ENCODE measurements at places on chromosomes 6 and 20.

DNA sequence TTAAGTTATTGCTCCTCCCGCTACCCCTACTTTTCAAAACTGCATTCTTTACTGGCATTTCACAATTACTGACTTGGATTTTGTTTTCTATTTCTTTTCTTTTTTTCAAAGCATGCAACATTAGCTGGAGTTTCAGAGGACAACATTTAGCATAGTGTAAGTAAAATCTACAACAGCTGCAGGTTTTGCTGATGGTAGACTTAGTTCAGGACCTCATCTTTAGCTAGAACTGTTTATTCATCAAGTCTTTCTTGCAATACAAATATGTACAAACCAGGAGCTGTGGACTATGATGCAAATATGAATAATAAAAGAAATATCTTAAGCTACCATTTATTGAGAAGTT, 728 bp upstream of the CEP162 start:
- no peak for DNase-seq

DNA sequence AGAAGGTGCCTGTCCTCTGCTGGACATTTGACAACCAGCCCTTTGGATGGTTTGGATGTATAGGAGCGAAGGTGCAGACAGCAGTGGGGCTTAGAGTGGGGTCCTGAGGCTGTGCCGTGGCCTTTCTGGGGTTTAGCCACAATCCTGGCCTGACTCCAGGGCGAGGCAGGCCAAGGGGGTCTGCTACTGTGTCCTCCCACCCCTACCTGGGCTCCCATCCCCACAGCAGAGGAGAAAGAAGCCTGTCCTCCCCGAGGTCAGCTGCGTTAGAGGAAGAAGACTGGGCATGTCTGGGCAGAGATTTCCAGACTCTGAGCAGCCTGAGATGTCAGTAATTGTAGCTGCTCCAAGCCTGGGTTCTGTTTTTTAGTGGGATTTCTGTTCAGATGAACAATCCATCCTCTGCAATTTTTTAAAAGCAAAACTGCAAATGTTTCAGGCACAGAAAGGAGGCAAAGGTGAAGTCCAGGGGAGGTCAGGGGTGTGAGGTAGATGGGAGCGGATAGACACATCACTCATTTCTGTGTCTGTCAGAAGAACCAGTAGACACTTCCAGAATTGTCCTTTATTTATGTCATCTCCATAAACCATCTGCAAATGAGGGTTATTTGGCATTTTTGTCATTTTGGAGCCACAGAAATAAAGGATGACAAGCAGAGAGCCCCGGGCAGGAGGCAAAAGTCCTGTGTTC, 1.3 kb upstream of the CDKN1A start:
- DNase-seq = no peak

GRCh38 chr6:31083742-31084354, 28.5 kb downstream of the C6orf15 start:
- DNase-seq = no peak

GRCh38 chr6:144250276-144250675, 34.9 kb upstream of the UTRN start:
- no peak for DNase-seq

DNA sequence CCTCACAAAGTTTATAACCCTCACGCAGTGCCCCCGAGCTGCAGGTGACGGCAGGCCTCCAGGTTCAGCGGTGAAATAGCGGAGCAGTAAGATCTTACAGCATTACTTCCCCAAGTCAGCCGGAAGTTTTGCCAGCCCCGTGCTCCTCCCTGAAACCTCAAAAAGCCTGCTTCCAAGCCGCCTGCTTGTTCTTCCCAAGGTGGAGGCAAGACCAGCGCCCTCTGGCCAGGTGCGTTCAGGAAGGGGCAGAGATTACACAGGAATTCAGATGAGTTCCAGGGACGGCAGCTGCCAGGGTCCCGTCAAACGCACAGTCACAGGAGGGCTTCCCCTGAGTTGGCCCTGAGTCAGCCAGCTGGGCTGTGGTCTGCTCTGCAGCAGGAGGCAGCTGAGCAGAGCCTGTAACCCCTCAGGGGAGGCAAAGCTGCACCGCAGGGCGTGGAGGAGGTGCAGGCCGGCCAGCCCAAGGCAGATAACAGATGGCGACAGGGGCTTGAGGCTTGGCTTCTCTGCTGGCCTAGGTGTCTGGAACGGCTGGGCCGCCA, 124.1 kb upstream of the RPS6KA2 start:
- DNase-seq = no peak

GRCh38 chr20:59269411-59270025, 30.9 kb upstream of the EDN3 start:
- DNase-seq = no peak

GRCh38 chr6:6659600-6660327, 71.2 kb downstream of the LY86 start:
- DNase-seq = no peak

DNA sequence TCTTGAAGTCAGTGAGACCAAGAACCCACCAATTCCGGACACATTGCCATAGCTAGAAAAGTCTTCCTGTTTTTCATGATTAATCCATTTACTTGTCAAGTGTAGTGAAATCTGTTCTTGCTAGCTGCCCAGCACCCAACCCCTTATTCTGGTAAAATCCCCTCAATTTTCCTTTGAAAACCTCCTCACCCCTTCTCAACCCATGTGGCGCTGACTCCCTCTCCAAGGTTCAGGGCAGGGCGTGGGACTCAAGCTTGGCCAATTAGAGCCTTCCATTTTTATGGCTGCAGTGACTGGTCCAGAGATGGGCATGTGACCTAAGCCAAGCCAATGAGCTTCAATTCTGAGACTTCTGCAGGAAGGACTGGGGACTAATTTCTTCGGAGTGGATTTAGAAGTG, 9.8 kb upstream of the ZBP1 start:
- no peak for DNase-seq

DNA sequence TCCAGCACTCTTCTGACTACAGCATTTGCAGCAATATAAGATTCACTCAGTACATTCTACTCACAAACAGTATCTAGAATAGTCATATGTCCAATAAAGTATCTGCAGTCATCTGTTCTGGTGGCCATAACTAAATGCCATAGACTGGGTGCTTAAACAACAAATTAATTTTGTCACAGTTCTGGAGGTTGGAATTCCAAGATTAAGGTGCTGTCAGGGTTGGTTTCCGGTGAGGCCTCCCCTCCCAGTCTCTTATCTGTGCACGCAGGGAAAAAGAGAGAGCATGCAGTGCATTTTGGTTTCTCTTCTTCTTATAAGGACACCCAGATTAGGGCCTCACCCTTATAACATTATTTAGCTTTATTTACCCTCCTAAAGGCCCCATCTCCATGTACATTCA, 21.3 kb upstream of the NUS1 start:
- no peak for DNase-seq

GRCh38 chr6:114085211-114085610, 114.3 kb upstream of the HDAC2 start:
- no peak for DNase-seq

GRCh38 chr6:169188475-169188874, 65.2 kb downstream of the THBS2 start:
- no peak for DNase-seq

DNA sequence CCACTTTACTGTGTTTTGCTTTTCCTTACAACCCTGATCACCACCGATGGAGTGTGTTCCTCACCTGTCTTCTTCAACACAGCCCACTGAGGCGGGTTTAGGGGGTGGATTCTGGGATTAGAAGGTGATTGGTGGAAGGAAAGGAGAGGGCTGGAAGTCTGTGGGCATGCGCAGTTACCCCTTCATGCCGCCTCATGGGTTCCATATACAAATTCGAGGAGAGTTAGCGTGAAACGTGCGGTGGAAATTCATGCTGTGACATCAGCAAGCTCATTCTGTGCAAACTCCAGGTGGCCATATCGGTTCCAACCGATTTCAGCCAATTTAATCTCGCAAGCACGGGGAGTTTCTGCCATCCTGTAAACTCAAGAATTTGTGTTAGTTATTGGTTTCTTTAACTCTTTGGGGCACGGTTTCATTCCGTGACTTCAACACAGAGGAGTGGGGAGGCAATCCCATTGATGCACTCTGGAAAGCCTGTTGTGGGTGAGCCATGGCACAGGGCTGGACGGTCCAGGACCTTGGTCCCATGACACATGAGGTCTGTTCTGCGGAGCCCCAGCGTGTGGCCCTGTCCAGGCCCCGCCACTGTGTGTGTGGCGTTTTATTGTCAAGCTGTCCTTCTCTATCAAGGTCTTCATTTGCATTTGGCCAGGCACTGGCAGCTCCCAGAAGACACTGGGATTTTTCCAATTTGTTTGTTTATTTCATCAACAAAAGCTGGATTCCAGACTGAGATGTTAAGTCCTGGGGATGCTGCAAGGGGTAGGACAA, 482.8 kb upstream of the SULF2 start:
- no peak for DNase-seq

- DNase-seq = no peak
Observed at GRCh38 chr20:63066506-63067265, 59.9 kb upstream of the BHLHE23 start.

GRCh38 chr6:139472351-139473015, 98.0 kb upstream of the CITED2 start:
- no peak for DNase-seq

DNA sequence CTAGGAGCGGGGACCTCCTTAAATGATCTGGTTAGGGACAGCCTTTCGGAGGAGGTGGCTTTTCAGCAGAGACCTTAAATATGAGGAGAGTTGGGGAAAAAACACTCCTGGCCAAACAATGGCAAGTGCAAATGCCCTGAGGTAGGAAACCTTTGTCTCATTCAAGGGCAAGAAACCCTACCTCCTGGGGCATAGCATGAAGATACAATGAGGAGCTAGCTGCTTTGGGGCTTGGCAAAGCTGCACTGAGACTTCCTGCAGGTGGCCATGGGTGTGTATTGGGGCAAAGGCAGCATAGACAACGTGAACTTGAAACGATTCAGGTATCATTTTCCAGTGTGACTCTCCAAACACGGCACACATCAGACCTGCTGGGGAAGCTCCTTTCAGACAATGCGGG, 30.7 kb downstream of the PMEPA1 start:
- DNase-seq = no peak

- DNase-seq = no peak
Observed at GRCh38 chr20:9071976-9072726, 3.3 kb downstream of the PLCB4 start.

DNA sequence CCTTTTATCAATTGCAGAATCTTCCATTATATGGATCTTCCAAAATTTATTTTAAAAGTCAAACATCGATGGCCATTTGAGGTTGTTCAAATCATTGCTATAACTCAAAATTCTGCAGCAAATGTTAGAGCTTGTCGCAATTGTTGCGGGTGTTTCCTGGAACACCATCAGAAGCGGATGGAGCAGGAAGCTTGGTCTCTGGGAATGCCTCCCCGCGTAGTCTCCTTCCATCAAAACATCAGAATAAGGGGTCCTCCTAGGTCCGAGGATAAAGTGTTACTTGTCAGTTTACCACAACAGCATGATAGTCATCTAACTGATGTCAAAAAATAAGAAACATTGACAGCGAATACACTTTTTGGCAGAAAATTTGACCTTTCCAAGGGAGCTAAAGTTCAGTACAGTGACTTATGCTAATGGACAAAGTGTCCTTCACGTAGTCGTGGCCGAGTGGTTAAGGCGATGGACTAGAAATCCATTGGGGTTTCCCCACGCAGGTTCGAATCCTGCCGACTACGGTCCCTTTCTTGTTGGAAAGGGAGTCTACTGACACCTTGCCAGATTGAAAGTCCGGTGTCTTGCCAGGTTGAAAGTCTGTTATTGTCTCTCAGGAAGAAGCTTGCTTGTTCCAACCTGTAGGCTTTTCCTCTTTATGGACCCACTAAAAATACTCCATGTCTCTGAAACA, 59.0 kb upstream of the ZNF184 start:
- DNase-seq = no peak

- DNase-seq = no peak
Observed at GRCh38 chr6:3233321-3233720, 5.9 kb upstream of the TUBB2B start.

DNA sequence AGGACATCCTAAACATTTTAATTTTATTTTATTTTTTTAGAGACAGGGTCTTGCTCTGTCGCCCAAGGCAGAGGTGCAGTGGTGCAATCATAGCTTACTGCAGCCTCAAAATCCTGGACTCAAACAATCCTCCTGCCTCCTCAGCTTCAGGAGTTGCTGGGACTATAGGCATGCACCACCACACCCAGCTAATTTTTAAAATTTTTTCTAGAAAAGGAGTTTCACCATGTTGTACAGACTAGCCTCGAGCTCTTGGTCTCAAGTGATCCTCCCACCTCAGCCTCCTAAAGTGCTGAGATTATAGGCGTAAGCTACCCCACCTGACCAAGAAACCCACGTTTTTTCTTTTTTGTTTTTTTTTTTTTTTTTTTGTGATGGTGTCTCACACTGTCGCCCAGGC, 33.3 kb downstream of the BAK1 start:
- no peak for DNase-seq

DNA sequence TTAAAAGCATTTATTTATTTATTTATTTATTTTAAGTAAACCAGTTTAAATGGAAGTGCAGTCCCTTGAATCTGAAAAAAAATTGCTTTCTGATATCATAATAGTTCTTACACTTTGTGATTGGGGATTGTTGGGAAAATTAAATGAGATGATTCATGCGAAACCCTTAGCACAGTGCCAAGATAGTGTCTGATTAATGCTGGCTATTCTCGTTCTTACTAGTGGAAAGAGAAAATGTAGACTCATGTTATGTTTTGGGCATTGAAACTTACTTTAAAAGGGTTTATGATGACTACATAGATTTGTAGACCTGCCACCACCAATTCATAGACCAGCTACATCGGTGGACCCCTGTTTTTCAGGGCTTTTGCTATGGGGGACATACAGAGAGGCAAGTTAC, 229.2 kb upstream of the ZFP64 start:
- DNase-seq = no peak

- DNase-seq = no peak
Observed at GRCh38 chr6:42572523-42572922, 8.7 kb downstream of the UBR2 start.

- no peak for DNase-seq
Observed at GRCh38 chr20:1654996-1655395, 2.6 kb downstream of the SIRPG start.

DNA sequence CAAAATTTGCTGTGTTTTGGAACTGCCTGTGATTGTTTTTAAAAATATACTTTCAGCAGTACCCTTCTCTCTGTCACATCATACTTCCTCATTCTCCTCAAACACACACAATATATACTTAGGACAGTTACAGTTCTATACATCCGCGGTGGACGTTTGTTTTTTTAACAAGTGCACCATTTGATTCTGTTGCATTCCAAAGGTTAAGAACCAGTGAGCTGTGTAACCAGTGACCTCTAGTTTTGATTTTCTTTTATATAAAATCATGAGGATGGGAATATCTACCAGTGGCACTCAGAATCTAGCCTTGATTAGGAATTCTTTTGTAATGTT, 152.8 kb downstream of the CARMIL1 start:
- no peak for DNase-seq

DNA sequence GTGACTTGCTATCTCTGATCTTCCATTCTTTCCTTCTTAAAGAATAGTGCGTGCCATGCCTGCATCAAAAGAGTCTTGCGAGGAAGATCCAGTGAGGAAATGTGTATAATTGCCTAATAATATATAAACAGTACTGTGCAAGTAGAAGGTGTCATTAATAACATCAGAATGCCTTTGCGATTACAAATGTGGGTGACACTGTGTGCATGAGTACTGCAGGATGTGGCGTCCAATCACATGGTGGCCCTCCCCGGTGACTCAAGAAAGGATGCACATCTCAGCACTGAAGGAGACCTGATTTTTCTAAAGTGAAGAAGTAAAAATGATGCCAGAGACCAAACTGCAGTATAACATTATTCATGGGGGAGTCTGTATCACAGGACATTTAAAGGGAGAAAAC, 107.5 kb upstream of the EDN1 start:
- DNase-seq = no peak

GRCh38 chr6:168784426-168784825, 343.4 kb downstream of the SMOC2 start:
- no peak for DNase-seq

- no peak for DNase-seq
Observed at GRCh38 chr6:117469356-117469755, 13.1 kb upstream of the DCBLD1 start.

Measured in stimulated activated CD4-positive, alpha-beta T cell treated with anti-CD3 and anti-CD28 coated beads, TNF-alpha, amount 100 ng/mL, for 1 hour (primary cell).